ENCODE measurements at places on chromosomes 3 and 15.

- DNase-seq, result no peak
Measured at GRCh38 chr15:64651601-64652191, 123.7 kb downstream of the RBPMS2 start.

DNA sequence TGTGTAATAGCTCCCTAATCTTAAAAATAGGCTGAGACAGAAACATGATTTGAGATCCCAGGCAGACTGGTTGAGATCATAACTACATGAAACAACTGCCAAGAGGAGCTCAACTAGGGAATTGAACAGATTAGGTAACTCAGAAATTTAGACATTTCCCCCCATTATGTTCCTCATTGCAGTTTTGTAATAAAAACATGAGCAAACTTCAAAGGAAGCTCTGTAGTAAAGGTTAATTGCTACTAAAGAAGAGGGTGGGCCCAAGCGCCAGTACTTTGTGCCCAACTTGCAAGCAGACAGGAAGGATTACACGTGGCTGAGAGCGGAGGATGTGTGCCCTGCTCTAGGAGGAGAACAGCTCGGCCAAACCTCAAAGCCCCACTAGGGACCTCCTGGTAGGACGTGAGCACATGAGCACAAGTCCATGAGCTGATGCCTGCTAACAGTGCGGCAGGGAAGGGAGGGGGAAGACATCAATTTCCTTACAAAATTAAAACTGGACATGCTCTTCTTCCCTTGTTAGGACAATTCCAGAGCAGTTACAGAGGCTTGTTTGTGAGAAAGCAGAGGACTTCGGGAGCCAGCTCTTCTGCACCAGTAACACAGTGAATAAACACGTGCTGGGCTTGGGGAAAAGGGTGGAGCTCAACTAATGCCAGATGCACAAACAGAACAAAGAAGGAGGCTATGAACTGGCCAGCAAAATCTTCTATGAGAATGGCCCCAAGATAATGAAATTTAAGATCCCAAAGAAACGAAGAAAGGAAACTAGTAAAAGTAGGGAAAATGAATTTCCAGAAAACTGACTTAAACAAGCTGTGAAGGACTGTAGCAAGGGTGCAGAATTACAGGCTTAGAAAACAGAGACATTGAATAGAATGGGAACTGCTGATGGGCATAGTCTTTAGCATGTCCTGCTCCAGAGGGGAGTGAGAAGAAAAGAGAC is 275.5 kb downstream of the MECOM start:
- DNase-seq, result no peak

DNA sequence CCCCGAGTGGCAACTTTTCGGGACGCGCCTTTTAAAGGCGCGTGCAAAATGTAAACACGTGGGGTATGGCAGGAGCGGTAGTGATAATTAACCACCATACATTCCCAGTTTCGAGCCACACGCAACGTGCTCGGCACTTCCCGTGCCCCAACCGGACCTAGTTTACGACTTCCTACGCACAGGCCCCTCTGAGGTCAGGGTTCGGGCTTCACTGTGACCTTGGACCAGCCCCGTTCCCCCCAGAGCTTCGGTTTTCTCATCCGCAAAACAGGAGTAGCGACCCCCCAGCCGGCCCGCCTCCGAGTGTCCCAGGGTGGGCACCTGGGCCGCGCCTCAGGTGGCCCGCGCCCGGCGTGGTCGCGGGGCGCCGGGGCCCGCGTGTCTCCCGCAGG is 451 bp downstream of the CHCHD4 start:
- no peak for DNase-seq

GRCh38 chr15:66649235-66649984 is 52.6 kb upstream of the SMAD6 start:
- DNase-seq, result peak; percentile 56

- no peak for DNase-seq
Measured at GRCh38 chr3:135766115-135766514, 199.4 kb upstream of the PPP2R3A start.

DNA sequence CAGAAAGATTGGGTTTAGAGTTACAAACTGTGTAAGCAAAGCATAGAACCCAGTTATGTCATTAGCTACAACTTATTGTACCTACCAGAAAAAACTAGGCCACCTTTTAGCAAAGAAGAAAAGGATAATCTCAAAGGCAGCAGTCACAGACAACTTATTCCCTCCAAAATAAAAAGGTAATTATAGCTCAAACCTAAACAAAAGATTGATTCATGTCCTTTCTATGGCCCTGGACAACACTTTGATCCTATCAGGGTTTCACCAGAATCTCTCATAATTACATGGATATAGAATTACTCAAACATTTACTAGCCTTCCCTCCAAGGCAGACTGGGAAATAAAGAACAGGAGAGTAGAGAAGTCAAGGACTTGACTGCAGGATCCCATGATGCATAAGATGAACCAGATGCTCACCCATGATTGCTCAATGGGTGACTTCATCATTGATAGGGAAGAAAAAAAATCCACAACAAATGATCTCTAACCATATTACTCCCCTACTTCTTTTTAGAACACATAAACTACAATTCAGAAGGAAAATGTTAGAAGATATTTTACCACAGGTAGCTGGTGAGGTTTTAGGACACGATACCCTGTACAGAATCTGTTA is 17.4 kb downstream of the DET1 start:
- DNase-seq, result peak; percentile 42

DNA sequence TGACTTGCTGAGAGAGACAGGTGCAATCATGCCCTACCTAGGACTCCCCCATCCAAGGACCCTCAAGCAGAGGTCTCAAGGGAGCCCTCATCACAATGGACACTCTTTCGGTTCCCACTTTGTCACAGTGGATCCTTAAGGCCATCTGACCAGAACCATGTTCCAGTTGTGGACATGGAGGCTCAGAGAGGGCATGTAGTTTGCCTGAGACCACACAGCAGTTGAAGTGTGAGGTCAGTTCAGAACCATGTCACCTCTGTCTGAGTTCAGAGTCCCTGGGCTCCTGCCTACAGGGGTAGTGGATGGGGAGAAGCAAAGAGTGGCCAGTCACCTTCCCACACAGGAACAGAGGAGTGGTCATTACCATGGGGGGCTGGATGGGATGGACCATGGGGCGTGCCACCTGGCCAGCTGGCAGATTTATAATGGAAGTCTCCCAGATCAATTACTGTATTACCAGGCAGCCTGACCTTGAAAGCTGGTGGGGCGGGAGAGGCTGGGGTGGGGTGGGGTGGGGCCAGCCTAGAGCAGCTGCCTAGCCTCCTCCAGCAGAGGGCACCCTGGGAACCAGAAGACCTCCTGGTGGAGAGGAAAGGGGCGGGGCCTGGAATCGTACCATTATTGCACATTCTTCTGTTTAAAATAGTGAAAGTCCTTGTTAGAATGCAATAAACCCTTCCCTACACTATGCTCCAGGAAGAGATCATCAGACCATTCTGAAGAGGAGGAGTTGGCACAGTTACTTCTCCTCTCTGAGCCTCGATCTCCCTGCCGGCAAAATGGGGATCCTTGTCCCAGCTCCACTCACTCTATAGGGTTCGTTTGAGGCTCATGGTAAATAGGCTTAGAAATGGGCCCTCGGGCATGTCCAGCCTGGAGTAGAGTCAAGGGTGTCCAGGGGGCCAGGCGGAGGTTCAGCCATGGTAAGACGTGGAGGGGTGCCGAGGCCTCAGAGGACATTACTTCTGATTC is 26.9 kb upstream of the LINGO1 start:
- DNase-seq, result peak; percentile 67

- DNase-seq, result no peak
Measured at GRCh38 chr3:152555666-152556291, 279.2 kb upstream of the P2RY1 start.

- peak; percentile 45 for DNase-seq
Measured at GRCh38 chr3:184354121-184354728, 7.2 kb downstream of the CLCN2 start.

DNA sequence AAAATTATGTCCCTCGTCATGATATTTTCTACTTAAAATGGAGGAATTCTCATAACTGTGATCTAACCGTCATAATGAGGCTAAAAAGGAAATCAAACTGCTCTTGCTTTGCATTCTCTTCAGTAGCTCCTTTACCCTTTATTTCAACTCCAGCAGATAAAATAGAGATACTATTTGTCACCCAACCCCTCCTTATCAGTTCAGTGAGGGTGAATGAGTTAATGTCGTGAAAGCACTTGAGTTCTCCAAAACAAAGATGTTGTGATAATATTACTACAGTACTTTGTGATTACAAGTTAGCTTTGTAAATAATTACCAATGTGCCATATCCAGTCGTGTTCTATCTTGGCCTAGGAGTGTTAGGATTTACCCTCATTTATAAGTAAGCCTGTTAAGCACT is 63.4 kb upstream of the ANKRD28 start:
- no peak for DNase-seq

GRCh38 chr3:66423791-66424190 is 77.0 kb downstream of the LRIG1 start:
- no peak for DNase-seq

- DNase-seq, result no peak
Measured at GRCh38 chr3:177182352-177182751, 14.9 kb downstream of the TBL1XR1 start.

DNA sequence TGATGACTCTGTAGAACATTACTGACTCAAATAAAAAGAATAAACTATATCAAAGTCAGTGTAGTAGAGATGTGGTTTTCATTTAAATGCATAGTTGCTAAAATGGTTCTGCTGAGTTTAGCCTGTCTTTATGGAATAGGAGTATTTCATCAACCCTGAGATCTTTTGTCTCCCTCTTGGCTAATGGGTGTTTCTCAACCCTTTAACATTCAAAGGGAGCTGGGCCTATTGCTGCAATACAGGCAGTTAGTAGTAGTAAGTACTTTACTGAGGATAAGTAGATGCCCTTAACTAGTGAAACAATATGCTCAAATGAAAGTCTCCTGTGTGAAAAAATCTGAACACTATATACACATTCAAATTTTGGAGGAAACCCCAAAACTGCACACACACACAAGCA is 184.7 kb upstream of the TTC14 start:
- DNase-seq, result no peak

- DNase-seq, result no peak
Measured at GRCh38 chr15:50250760-50251394, 14.6 kb downstream of the HDC start.

- no peak for DNase-seq
Measured at GRCh38 chr3:73499787-73500186, 125.0 kb downstream of the PDZRN3 start.

GRCh38 chr3:149579838-149580542 is 77.8 kb downstream of the WWTR1 start:
- DNase-seq, result no peak

GRCh38 chr3:194571491-194572142 is 61.6 kb downstream of the TMEM44 start:
- DNase-seq, result no peak

- DNase-seq, result no peak
Measured at GRCh38 chr3:36827133-36827532, 62.8 kb upstream of the DCLK3 start.

DNA sequence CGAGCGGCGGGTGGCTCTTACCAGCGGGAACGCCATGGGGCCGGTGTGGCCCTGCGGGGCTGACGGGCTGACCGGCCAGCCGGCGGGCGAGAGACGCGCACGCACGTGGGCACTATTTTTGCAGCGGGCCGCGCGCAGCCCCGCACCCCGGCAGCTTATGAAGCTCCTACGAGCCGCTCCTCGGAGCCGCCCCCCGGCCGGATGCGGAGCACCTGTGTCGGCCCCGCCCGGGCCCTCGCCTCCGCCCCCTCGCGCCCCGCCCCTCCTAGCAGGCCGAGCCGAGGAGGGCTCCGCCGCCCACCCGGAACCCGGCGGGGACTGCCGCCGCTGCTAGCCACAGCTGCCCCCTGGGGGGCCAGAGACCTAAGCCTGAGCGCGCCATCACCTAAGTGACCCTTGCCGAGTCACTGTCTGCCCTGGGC is 683 bp upstream of the CPEB1 start:
- DNase-seq, result no peak

- DNase-seq, result peak; percentile 84
Measured at GRCh38 chr15:39248204-39248603, 332.7 kb upstream of the THBS1 start.

DNA sequence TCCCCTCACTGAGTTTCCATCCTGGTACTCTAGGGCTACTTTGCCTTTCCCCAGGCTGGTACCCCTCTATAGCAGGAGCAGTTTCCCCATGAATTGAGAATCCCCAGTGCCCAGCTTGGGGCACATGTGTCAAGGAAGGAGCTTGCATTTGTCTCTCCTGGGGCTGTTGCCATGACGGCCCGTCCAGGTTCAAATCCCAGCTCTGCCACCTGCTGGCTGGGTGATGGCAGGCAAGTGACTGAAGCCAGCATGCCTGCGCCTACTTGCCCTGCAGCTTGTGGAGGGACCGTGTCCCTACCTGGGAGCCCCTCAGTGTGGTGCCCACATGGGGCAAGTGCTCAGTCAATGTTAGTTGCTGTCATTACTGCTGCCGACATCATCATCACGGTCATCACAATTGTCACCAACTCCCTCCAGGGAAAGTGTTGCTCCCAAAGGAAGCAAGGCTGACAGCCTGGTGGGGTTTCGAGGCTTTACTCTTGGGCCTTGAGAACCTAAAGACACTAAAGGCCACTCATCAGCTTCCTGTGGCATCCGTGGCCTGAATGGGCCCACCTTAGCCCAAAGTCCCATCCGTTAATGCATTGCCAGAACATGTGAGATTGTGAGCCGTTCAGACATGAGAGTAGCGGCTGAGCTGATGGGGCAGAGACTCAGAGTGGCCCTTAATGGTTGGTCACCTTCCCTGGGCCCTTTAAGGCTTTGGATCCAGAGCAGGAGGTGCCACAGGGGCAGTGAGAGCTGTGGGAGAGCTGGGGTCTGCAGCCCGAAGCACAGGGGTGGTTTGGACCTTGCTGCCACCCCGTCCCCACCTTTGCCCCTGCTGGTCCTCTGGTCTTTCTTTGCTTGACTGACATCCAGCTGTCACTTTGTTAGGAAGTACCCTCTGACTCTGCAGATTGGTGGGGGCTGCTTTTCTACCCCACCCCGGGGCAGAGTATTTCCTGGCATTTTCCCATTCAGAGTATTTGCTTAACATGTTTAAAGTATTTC is 144.4 kb downstream of the DNAJB8 start:
- DNase-seq, result peak; percentile 51

GRCh38 chr15:88882785-88883184 is 12.6 kb downstream of the HAPLN3 start:
- DNase-seq, result no peak

DNA sequence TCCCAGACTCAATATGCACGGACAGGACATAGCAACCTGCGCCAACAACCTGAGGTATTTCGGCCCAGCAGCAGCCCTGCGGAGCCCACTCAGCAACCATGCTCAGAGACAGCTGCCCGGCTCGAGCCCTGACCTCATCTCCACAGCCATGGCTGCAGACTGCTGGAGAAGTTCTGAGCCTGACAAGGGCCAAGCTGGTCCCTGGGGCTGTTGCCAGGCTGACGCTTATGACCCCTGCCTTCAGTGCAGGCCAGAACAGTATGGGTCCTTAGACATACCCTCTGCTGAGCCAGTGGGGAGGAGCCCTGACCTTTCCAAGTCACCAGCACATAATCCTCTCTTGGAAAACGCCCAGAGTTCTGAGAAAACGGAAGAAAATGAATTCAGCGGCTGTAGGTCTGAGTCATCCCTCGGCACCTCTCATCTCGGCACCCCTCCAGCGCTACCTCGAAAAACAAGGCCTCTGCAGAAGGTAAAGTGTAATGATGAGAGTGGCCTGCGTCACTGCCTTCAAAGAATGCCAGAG is 25.5 kb downstream of the TMEM41A start:
- no peak for DNase-seq

- no peak for DNase-seq
Measured at GRCh38 chr3:46245146-46245545, 2.9 kb downstream of the CCR3 start.

Data from COLO829 (cell line).